Stimulated activated CD4-positive, alpha-beta T cell treated with anti-CD3 and anti-CD28 coated beads, Interleukin-12 subunit alpha, Interleukin-12 subunit beta, amount 100 ng/mL, for 24 hours (primary cell): ENCODE measurements at places on chromosomes 6 and 20.

DNA sequence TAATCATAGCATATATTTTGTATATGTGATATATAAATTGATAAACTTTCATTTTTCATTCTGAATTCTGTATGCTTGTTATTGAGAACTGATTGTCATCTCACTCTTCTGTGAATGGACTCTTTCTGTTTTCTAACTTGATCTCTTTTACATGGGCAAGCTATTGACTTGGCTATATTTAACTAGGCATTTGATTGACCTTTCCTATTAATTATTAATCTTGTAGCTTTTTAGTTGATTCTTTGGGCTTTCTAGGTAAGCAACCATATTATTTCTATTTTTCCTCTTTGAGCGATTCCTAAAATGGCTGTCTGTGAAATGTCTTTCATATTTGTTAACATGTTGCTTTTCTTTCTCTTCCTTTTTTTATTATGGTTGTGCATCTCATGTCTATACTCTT lies 347.1 kb downstream of the CDKAL1 start:
- no peak for DNase-seq

DNA sequence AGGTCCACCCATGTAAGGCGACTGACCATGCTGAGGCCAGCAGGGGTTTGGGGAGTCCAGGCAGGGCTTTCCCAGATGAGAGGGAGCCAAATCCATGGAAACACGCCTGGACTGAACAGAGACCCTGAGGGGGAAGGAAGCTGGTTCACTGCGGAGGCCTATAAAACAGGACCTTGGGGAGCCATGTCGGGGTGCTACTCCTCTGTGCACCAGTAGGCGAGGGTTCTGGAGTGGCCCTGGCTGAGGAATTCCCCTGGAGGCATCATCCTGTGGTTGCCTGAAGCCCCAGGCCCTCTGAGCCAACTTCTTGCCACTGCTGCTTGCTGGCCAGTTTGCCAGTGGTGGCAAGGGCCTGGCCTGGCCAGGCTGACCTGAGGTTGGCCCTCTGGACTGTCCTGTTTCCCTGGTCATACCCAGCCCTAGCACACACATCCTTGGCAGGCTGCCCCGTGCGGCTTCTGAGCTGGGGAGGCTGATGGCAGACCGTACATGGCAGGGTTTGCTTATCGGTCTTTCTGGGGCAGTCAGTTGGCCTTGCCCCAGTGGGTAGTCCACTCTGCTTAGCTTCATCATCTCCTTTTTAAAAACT lies 2.2 kb upstream of the LRRN4 start:
- no peak for DNase-seq

DNA sequence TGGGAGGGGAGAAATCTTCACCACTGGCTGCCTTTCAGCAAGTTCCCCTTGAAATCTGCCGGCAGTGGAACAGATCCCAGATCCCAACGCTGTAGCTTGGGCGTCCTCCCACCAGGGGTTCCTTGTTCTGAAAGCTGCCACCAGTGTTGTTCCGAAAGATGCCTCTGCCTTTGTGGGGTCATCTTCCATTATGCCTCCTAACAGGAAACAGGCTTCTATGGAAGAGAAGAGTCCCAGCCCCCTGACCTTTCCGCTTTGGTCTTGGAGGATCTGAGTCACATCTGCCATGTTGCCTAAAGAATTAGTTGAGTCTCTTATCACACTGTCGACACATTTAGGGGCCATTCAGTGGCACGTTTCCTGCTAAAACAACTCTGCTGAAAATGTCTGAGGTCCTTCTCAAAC lies 57.5 kb upstream of the NFATC2 start:
- DNase-seq = no peak

GRCh38 chr6:163432300-163432699 lies 17.8 kb downstream of the QKI start:
- no peak for DNase-seq

GRCh38 chr6:64249115-64249514 lies 613.5 kb downstream of the PHF3 start:
- DNase-seq = no peak

DNA sequence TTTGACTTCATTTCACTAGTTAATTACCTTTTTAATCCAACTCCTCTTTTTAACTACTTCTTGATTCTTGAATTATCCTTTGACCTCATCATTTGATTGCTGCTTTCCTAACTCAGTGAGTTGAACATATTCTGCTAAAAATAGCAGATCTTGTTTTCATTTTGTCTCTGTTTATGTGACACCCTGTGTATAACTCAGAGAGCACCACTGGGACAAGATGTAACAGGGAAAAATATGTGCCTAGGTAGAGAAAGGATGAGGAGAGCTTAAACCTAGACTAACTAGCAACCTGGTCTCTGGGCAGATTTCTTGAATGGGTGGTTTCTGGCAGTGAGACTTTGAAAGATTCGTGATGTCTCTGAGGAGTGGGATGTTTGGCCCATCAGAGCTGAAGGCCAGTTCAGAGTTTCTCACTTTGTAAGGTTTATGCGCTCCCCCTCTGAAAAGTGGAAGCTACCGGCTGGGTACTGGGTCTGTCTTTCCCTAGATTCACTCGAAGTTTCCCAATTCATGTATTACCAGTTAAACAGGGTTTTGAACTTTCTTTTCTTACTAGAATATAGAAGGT lies 61.8 kb downstream of the TPD52L1 start:
- DNase-seq = no peak

DNA sequence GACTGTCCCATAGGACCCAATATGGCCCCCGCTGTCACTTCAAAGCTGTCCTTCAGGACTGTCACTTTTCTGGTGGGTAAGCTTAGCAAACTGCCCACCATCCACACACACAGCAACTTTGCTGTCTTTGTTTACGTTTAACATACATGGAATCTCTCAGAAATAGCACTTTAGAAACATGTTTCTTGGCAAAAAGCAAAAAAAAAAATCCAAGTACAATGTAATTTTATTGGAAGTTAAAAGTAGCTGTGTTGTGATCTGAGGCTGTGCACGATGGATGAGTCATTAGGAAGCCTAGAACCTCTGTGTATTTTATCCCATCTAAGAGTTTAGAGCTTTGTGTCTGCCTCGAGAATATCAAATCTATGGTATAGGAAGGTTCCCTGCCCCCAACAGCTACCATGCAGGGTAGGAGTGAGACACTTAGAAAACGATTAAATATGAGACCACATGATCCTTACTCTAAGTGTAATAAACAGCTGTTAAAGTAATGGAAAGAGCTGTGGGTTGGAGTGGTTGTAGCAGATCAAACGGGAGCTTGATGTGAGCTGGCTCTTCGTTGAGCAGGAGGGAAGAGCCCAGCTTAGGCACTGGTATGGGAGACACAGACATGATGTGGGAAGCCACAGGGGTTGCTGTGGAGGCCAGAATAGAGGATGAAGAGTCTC lies 119.5 kb downstream of the PLEKHG1 start:
- DNase-seq = no peak

DNA sequence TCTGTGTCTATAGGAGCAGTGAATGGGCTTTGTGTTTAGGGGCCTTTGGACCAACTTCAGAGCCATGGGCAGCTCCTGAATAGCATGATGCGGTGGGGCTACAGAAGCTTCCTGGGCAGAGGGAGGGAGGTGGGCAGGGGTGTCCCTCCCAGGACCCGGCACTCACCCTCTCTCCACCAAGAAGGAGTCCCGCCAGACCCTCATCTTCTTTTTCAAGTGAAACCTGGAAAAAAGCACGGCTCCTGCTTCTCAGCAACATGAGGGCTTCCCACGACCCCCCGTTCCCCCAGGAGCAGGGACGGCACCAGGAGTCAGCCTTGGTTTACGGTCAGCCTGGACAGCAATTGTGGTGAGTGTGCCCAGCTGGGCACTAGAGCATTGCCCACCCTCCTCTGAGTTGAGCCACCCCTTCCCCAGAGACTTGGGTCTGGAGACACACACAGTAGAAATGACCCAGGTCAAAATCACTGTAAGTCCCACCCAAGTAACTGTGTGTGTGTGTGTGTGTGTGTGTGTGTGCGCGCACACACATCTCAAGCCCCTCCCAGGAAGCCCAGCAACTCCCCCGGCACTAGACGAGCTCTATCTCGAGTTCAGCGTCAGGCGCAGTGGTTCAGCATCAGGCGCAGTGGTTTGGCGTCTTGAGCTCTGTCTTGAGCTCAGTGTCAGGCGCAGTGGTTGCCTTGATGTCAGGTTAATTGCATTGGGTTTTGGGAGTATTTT lies 108.2 kb downstream of the SULF2 start:
- no peak for DNase-seq

DNA sequence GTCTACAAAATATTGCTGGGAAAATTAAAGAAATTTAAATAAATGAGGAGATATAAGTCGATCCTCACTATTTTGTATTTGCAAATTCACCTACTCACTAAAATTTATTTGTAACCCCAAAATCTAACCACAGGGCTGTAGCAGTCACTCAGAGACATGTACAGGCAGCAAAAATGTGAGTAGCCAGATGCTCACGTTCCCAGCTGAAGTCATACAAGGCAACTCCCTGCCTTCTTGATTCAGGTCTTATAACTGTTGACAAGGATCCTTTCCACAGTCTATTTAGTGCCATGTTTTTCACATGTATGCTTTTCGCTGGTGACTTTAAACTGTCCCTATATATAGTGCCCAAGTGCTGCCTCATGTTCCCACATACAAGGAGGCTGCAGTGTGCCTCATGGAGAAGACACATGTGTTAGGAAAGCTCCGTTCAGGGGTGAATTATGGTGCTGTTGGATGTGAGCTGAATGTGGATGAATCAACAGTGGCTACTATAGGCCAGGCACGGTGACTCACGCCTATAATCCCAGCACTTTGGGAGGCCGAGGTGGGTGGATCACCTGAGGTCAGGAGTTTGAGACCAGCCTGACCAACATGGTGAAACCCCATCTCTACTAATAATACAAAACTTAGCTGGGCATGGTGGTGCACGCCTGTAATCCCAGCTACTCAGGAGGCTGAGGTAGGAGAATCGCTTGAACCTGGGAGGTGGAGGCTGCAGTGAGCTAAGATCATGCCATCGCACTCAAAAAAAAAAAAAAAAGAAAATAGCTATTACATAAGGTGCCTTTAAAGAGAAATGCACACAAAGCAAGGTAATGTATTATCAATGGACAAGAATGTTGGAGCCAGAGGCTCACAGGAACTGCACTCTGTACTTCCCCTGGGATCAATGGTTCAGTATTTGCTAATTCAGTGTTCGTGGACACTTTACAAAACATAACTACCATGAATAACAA lies 55.3 kb downstream of the STK35 start:
- no peak for DNase-seq

DNA sequence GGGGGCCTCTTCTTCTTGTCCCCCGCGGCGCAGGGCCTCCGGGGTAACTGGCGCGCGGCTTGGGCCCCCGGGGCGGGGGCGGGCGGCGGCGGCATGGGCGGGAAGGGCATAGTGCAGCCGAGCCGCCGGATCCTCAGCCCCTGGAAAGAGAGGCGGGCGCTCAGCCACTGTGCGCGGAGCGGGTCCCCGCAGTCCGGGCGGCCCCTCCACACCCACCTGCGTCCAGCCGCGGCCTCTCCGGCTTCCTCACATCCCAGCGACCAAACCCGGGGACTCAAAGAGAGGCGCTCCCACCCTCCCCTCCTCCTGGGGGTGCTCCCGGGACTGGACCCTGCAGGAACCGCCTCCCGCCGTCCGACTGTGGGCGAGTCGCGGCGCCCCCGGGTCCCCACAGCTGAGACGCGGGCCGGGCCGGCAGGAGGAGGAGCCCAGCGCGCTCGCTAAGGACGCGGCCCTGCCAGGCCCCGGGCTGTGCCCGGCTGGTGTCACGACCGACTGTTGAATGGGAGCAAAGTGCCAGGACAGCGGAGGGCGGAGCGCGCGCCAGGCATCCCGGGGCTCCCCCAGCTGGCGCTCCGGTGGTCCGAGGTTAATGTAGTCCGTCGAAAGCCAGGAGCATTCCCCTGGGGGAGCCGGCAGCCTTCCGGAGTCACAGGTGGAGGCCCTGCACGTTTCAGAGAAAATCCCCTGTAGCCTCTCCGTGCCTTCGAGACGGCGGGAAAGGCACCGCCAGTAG lies at the start of gene PRR18:
Gene PRR18, minus strand, starts transcription at position 360 of the 736 bp plus-strand sequence. Its CDS starts 250 bp downstream, at position 110.
- DNase-seq = no peak

DNA sequence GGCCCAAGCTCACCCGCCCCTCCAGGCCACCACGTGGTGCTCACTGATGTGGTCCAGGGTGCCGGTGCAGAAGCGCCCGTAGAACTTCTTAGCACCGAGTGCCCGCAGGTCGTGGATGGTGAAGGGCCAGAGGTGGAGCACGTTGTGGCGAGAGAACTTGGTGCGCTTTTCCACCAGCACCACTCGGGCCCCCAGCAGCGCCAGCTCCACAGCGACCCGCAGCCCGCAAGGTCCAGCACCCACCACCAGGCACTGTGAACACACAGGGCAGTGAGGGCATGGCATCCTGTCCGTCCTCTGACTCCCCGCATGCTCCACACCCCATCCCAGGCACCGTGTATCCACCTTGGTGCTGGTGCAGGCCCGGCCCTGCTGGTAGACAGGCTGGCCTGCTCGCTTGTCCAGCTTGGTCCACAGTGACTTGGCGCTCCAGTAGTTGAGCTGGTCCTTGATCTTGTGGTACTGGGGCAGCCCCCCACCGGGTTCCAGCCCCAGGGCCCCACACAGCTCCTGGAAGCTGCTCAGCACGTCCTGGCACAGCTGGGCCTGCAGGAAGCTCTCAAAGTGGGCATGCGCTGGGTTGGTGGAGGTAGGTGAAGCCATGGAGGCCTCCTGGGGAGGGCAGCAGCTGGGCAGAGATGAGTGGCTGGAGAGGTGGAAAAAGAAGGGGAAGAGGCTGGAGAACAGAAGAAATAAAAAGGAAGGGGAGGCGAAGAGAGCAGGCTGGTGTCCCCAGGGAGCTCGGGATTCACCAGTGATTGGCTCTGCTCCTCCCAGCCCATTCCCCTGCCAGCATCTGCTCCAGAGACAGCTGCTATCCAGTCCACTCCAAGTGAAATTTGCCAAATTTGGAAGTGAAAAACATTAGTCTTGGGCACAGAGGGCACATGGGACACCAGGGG lies 1.7 kb downstream of the MICAL1 start:
- no peak for DNase-seq

- no peak for DNase-seq
Measured at GRCh38 chr6:129492260-129492659, 217.7 kb downstream of the ARHGAP18 start.

DNA sequence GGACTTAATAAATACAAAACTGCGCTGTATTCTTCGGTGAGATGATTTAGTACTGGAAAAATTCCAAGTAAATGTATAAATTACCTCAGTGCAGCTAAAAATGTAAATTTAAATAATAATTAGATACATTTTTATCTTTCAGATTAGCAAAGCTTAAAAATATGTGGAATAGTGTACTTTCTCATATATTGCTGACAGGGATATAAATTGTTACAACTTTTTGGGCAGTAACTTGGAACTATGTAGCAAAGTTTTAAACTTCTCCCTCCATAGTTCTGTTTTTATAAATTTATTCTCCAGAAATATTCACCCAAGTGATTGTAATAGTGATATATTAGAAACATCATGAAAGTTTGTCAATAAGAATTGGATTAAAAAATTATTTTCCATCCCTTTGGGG lies 384.6 kb upstream of the CITED2 start:
- DNase-seq = no peak

GRCh38 chr20:50314678-50315335 lies 124.2 kb downstream of the CEBPB start:
- no peak for DNase-seq
